ENCODE measurements at places on chromosomes 3 and 15.

- DNase-seq, result no peak
These were observed 97.9 kb downstream of the APBA2 start for GRCh38 chr15:28983432-28984311.

DNA sequence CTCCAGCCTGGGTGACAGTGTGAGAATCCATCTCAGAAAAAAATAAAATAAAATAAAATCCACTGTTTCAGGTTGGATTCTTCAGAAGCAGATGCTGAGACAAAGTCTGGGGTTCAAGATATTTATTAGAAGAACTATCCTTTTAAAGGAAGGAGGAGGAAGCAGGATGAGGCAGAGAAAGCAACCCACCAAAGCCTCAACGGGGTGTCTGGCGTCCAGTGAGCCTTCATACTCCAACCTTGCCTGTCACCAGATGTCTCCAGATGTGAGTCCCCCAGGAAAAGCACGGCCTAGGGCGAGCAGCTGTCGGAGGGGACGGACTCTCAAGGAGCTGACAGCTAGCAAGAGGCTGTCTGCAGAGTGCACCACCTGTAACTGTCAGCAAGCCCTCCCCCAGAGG lies 37.3 kb downstream of the MB21D2 start:
- no peak for DNase-seq

- no peak for DNase-seq
These were observed 73.4 kb downstream of the SLCO3A1 start for GRCh38 chr15:91926908-91927270.

GRCh38 chr3:186254676-186255650 lies 107.1 kb downstream of the DGKG start:
- no peak for DNase-seq

- DNase-seq, result no peak
These were observed 401.2 kb upstream of the NR2F2 start for GRCh38 chr15:95929232-95929846.
